ENCODE measurements at places on chromosomes 16 and 17.

GRCh38 chr17:8154608-8155155, 2.5 kb upstream of the PER1 start:
- no peak for DNase-seq

DNA sequence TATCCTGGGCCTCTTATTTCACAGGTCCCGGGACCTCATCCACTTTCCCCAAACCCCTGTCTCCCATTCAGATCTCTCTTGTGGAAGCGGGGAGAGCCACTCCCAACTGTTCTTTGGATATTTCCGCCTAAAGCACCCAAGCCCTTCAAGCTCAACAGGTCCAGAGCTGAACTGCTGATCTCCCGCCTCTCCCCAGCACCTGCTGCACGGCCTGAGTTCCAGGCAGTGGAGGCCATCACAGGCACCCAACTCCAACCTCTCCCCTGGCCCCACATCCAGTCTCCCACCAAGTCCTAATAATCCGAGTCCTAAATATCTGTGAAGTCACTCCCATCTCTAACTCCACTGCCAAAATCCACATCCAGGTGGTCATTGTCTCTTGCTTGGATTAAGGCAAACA, 6.5 kb downstream of the ITGA2B start:
- DNase-seq = no peak

DNA sequence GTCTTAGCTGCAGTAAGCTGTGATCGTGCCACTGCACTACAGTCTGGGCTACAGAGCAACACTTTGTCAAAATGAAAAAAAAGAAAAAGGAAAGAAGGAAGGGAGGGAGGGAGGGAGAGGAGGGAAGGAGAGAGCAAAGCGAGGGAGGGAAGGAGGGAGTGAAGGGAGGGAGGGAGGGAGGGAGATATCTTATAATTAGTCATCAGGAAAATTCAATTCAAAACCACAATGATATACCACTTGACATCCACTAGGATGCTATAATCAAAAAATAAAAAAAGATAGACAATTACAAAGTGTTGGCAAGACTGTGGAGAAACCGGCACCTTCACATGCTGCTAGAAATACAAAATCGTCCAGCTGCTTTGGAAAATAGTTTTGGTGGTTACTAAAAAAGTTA, 93.8 kb downstream of the CDC27 start:
- no peak for DNase-seq

DNA sequence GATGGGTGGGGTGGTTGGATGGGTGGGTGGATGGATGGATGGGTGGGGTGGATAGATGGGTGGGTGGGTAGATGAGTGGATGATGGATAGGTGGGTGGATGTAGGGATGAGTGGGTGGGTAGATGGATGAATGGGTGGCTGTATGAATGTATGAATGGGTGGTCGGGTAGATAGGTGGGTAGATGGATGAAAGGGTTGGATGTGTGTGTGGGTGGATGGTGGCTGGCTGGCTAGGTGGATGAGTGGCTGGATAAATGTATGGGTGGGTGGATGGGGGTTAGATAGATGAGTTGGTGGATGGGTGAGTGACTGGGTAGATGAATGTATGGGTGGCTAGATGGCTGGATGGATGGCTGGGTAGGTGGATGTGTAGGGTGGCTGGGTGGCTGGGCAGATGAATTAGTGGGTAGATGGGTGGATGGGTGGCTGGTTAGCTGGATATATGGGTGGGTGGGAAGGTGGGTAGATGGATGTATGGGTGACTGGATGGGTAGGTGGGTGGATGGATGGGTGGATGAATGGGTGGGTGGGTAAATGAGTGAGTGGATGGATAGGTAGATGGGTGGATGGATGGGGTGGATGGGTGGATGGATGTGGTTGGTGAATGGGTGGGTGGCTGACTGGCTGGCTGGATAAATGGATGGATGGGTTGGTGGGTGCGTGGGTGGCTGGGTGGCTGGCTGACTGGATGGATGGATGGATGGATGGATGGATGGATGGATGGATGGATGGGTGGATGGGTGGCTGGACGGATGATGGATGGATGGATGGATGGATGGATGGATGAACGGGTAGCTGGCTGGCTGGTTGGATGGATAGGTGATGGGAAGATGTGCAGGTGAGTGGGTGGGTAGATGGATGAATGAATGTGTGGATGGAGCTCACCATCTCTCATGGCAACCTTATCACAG, 18.9 kb upstream of the GOSR2 start:
- DNase-seq = no peak

DNA sequence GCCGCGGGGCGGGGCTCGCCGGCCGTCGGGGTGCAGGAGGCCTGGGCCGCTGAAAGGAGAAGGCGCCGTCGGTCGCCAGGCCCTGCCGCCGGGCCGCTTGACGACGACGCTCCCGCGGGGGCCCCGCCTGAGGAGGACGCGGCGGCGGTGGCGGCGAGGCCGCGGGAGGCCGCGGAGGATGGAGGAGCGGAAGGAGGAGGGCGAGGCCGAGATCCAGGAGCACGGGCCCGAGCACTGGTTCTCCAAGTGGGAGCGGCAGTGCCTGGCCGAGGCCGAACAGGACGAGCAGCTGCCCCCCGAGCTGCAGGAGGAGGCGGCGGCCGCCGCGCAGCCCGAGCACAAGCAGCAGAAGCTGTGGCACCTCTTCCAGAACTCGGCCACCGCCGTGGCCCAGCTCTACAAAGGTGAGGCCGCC, 430 bp downstream of the HAPSTR1 start:
- DNase-seq = peak; percentile 31

DNA sequence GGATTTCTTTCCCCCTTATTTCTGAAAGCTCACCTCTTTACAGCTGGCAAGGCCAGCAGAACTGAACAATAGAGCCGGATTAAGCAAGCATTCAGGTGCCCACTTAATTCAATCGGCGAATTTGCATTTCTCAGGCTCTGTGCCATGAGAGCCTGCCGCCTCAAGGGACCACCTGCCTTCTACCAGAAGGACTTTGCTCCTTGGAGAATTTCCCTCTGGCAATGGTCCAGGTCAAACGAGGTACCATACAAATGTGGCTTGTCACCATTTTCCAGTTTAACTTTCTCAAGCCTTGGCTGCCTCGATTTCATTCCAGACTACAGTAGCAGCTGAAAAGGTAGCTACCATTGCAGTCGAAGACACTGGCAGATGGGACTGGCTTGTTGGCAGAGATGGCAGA, 534.0 kb downstream of the MAF start:
- DNase-seq = no peak

DNA sequence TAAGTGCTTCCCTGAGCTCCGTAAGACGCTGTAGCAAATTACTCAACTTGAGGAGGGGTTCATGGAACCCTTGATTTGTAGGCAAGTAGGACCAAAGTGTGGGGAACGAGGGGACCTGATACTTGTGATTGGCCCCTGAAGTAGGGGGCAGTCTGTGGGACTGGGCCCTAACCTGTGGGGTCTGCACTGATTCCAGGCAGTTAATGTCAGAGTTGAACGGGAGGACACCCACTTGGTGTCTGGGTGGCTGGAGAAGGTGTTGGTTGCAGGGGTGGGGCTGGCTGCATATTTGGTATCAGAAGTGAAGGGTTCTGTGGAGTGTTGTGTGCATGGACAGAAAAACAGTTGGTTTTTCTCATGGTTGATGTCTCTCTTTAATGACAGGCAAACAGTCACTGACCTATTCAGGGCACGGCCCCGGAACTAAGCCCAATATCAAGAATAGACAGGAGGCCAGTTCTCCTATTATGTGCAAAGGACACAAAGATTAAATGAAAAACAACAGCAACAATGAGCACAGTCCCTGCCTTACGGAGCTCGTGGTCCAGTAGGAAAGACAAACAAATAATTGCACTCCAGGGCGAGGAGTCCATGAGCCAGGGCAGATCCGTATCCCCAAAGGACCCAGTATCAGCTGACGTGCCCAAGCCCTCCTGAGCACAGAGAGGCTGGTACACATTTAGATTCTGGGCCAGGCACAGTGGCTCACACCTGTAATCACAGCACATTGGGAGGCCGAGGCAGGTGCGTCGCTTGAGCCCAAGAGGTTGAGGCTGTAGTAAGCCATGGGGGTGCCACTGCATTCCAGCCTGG, 19.2 kb downstream of the MXRA7 start:
- DNase-seq = no peak

DNA sequence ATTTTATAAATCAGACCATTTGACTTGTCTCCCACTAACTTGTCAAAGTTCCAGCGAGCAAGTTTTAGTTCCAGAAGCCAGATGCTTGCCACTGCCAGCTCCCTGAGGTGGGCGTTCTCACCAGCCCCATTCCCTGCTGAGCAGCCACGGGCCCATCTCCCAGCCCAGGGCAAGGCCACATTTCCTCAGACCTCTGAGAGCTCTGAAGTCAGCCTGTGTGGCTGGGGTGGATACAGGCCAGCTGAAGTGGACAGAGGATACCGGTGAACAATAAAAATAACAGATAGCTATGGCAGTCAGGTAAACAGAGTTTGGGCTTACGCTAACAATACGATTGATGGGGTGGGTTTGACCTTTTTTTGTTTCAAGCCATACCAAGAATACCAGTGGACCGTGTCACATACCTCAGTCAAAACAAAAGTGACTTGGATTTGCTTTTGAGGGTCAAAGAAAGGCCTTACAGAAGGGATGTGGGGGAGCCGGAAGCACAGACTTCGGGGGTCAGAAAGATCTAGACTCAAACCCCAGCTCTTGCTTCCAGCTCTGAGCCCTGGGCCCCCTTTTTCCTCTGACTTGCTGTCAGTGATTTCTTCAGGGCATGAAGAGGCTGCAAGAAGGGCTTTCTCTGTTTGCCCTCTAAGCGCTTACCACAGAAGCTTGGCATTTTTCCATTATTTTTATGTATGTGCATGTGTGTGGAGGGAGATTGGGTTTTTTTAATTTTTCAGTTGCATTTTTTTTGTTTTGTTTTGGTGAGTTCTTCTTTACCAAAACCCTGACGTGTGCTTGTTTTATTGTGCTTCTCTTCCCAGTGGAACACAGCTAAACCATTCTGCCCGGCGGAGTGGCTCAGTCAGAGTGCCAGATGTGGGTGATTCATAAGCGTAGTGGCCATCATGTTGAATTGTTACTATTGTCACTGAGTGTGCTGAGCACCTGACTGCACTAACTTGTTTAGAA, 109.9 kb downstream of the GNAO1 start:
- no peak for DNase-seq

DNA sequence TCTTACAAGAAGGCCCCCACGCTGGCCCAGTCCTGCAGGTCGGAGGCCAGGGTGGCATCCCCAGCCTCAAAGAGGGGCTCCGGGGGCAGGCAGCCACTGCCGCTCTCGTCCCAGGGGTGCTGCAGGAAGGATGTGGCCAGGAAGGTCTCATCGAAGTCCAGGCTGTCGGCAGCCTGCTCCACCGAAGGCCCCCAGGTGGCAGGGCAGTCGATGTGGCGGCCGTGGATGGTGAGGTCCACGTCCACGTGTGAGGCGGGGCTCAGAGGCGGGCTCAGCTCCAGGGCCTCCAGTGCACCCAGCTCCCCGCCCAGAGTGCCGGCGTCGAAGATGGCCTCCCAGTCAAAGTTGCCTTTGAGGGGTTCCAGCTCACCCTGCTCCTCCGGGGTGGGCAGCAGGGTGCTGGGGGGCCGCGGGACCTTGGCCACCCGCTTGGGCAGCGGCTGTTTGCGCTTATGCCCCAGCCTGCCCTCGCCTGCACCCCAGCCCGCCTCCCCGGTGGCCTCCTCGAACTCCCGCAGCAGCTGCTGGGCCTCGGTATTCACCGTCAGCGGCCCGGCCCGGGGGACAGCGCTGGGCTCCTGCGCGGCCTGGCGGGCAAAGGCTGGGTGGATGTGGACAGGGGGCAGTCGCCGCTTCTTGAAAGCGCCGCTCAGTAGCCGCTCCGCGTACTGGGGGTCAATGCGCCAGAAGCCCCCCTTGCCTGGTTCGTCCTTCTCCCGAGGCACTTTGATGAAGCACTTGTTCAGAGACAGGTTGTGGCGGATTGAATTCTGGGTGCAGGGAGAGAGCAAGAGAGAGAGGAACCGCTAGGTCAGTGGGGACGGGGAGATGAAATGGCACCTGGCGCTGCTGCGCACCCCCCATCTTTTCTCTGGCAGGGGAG, 3.5 kb downstream of the FOXJ1 start:
- no peak for DNase-seq

DNA sequence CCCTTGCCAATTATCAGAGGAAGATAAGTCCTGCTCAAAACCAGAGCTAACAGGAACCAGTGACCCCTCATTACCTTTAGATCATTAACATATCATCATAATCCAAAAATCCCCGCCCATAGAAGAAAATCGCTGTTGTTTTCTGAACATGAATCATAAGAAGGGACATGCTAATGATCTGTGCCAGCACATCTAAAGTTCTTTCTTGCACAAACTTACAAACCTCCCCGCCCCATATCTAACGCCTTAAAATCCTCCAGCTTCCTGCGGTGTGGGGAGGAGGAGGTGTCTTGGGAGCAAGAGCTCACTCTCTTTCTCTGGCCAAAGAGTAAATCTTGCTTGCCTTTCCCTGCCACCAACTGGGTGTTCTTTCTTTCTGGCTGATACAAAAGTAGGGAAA, 78.3 kb downstream of the IRX3 start:
- no peak for DNase-seq

DNA sequence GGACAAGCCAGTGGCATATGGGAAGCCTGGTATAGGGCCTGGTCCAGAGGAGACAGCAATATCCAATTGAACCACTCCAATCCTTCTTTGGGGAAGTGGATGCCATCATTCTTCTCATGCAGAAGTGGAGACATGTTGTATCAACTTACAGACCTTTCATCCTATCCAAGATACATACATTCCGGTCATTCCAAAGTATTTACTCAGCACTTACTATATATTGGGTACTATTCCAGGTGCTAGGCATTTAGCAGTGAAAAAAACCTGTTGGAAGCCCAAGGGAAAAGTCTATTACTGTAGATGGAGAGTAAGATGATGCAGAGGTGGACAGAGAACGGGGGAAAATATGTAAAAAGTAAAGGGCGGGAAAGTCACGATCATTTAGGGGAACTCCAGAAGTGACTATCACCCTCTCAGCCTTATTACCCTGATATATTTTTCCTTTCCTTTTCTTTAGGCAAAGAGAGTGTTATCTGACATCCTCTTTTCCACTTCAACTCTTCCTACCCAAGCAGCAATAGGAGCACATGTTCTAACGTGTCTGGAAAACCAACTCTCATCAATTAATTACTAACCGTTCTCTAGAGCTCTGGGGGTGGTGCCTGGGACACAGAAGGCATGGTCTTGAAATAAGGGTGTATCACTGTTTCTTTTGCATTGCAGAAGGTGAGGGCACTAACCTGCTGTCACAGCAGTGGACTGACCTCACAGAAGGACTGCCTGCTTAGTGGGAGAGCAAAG, 210.1 kb upstream of the MAF start:
- DNase-seq = peak; percentile 67

DNA sequence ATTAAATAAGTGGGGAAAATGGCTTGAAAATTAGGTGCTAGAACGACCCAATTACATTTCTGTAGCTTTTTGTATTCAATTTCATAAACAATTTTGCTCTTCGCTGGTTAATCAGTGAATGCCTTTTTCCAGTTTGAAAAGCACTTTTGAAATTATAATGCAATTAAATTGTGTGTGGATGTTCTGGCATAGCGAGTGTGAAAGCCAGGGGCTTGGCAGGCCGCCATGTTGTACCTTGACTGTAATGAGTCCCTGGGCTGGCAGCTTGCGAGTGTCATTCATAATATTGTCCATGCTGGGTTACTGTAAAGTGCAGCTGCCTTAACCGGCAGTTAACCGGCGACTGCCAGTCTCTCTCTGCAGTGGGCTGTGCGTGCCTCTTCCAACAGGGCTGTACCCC, 177.8 kb downstream of the CCDC182 start:
- no peak for DNase-seq

Data from RWPE1 (cell line).